ENCODE measurements at places on chromosomes 12 and 14. TPM values are rescaled to one million over a fixed set of nuclear protein-coding genes. Genes with fewer than 3 reads are reported as not detected.

Gene PGF
- 4.2 TPM for total RNA-seq

- DNase-seq: no peak
Measured at GRCh38 chr12:27385766-27386564, 53.3 kb downstream of the BMAL2 start.

Gene FAM90A1
- total RNA-seq: 0.30 TPM

DNA sequence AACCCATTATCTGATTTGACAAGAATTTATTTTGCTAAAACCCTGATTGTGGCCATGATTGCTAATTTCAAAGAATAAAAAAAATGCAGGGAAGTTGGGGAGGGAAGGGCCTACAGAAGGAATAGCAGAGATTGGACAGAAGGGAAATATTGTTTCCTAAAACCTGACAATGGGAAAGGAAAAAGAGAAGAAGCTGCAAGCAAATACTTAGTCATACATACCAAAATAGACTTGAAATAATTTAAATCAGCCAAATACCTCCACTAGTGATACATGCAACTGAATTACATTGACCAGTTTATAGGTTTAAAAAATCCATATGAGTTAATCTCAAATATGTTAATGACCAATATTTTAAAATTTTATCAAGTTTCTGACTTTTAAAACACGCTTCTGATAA is 75.1 kb downstream of the PELI2 start:
- DNase-seq: no peak

GRCh38 chr14:100786576-100787219 is 39.2 kb upstream of the MEG3 start:
- no peak for DNase-seq
